ENCODE measurements at places on chromosomes 1 and 21.

DNA sequence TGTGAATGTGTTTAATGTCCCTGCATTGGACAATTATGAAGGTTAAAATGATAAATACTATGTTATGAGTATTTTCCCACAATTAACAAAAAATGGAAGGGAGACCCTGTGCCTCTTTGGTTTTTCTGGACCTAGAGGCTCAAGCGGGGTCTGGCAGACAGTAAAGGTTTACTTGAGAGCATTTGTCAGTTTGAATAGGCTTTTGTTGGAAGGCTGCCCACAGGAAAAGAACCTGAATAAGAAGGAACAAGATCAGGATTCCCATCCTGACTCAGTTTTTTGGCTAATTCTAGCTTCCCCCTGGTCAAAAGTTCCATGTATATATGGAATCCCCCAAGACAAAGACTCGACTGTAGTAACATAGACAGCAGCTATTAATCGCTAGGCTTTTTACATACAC is 150.9 kb upstream of the JUN start:
- no peak for DNase-seq

GRCh38 chr1:76090283-76091203 is 16.0 kb downstream of the ST6GALNAC3 start:
- DNase-seq = no peak

- peak; percentile 34 for DNase-seq
Measured at GRCh38 chr1:200625381-200625824, 4.9 kb upstream of the KIF14 start.

GRCh38 chr1:43552813-43553212 is 22.1 kb downstream of the PTPRF start:
- peak; percentile 58 for DNase-seq

- DNase-seq = no peak
Measured at GRCh38 chr1:1451696-1452364, 2.3 kb downstream of the ATAD3C start.

DNA sequence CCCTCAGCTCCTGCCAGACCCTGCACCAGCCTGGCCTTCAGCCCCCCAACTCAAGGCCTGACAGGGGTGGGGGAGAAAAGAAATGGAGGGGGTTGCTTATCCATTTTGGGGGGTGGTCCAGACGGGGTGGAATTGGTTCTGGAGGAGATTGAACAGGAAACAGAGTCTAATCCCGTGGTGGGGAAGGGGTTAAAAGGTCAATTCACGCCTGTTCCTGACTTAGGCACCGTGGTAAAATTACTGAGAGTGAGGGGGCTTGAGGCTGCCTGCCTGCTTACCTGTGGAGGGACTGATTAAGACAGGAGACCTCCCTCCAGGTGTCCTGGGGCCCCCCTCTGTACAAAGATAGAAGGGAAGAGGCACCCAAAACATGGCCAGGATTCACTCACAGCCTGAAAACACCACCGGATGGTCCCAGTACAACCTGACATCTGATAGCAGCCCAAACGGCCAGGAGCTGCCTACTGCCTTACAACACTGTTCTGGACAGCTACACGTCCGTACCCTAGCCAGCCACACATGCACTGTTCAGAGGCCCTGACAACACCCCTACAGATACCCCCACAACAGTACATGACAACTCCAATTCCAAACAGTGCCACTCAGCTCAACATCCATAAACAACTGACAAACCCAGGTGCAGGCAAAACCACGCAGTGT is 31.8 kb downstream of the AHDC1 start:
- no peak for DNase-seq

GRCh38 chr1:100616121-100616621 is 78.2 kb downstream of the GPR88 start:
- DNase-seq = no peak

DNA sequence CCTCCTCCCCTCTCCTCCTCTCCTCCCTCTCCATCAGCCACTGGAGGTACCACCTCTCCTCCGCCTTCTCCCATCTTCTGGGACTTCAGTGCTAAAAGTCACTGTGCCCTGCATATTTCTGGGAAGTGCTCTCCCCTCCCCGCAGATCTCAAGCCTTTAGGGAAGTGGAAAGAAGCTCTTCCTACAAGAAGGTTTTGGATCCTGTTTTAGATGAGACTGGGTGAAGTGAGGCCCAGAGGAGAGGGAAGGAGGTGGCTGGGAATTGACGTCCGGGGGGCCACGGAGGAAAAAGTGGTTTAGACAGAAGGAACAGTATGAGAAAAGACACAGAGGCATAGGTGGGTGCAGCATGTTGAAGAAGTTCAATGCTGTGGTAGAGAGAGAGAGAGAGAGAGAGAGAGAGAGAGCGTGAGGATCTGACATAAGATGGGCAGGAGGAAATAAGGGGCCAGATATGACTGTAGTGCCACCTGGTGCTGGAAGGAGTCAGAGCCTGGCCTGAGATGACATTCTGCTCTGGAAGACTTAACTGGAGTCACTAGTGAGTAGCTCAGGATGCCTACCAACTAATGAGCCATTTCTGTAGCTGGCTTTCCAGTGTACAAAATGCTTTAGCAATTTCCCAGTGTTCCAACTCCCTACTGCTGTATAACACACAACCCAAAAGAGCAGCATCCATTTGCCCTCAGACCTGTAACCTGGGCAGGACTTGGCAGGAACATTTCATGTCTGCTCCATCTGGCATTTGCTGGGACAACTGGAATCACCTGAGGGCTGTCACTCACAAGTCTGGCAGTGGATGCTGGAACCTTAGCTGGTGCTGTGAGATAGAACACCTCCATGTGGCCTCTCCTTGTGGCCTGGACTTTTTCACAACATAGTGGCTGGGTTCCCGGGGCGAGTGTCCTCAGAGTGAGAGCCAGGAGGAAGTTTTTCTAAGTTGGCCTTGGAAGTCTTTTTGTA is 16.6 kb upstream of the ZSCAN20 start:
- DNase-seq = peak; percentile 85

- DNase-seq = peak; percentile 91
Measured at GRCh38 chr1:94863919-94864318, 43.8 kb downstream of the SLC44A3 start.

DNA sequence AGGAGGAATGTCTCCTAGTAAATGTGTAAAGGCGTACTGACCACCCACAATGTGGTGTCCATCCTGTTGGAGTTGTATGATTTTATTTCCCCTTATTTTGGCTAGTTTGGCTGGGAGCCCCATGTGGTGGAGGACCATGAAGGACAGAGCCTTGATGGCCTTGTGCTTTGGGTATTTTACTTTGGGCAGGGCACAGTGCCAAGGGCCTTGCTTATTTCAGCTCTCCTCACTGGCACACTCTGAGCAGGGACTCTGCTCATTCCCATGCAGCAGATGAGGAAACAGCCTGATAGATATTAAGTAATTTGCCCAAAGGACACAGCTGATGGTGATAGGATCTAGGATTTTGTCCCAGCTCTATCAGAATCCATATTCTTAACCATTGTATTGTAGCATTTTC is 50.2 kb downstream of the SMYD2 start:
- DNase-seq = no peak

DNA sequence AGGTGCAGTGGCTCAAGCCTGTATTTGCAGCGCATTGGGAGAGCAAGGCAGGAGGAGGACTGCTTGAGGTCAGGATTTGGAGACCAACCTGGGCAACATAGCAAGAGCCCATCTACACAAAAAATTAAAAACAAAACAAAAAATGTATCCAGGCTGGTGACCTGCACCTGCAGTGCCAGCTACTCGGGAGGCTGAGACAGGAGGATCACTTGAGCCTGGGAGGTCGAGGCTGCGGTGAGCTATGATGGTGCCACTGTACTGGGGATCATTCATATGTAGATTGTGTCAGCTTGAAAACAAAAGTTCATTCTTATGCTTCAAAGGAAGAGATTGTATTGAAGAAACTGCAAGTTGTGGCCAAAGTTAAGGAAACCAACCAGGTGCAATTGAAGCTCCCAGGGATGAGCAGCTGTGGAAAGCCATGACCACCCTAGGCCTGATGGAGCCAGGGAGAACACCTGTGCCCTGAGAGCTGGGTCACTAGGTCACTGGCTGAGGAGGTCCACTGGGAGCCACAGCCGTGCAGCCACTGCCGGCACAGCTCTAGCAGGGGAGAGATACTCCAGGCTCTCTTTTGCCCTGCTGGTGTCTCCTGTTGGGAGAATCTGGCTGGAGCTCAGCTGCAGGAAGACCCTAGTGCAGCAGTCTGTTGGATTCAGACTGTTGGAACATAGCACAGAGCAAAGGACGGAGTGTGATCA is 13.3 kb upstream of the BRWD1 start:
- no peak for DNase-seq

- no peak for DNase-seq
Measured at GRCh38 chr1:14292520-14292919, 306.0 kb upstream of the KAZN start.

DNA sequence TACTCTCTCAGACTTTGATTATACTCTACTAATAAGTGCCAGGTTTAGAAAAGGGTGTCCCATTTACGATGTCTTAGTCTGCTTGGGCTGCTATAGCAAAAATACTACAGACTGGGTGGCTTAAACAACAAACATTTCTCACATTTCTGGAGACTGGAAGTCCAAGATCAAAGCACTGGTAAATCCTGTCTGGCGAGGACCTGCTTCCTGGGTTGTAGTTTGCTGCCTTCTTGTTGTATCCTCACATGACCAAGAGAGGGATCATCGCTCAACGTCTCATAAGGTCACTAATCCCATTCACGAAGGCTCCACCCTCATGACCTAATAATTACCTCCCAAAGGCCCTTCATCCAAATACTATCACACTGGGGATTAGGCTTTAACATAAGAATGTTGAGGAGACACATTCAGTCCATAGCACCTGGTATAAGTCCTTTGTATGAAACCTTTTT is 12.0 kb downstream of the PRDX6 start:
- DNase-seq = no peak

- peak; percentile 51 for DNase-seq
Measured at GRCh38 chr1:208251911-208252835, 8.0 kb upstream of the PLXNA2 start.

DNA sequence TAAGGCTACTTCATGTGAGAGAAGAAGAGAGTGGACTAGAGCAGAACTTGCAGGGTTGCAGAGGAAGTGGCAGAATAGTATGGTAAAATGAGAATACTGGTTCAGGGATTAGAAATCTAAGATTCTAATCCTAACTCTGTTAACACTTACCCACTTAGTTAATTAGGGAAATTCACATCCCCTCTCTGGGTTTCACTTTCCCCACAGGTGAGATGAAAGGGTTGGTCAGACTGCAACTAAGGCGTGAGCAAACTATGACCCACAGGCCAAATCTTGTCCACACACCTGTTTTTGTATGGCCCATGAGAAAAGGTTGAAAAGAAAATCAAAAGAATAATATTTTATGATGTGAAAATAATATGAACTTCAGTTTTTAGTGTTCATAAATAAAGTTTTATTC is 117.5 kb downstream of the MACF1 start:
- no peak for DNase-seq

GRCh38 chr1:229464672-229465071 is 30.8 kb upstream of the ACTA1 start:
- no peak for DNase-seq

DNA sequence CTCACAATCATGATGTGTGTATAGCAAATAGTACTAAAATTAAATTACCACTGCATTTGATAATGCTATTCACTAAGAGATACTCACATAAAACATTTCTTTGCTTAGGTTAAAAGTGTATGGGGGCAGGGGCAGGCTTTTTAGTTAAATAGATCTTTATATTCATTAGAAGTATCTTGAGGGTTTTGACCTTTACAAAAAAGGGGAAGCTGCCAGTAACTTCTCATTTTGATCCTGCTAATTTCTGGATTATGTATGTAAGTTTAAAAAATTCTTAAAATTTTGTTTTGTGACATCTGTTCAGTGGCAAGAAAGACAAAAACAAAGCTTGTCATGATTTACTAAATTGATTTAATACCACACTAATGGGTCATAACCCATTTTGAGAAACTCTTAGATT is 45.8 kb upstream of the S1PR1 start:
- no peak for DNase-seq

DNA sequence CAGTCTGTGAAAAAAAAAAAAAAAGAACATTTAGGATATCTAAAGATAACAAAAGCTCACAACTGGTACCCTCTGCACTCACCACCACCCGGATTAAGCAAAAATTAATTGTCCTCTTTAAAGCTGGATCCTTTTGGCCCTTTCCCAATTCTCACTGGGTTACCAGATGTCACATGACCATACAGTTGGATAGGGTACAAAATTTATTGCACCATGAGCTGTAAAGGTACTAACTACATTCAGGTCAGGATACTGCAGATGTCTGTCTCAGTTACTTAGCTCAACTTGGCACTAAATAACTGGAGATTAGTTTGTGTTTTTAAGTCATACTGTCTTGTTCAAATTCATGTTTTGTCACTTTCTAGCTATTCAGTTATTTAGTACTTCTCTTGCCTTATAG is 96.3 kb downstream of the GPATCH2 start:
- no peak for DNase-seq

- no peak for DNase-seq
Measured at GRCh38 chr1:151995774-151996173, 2.1 kb upstream of the S100A10 start.

Measured in fibroblast of skin of abdomen (primary cell).